ENCODE measurements at places on chromosomes 11 and 22.

DNA sequence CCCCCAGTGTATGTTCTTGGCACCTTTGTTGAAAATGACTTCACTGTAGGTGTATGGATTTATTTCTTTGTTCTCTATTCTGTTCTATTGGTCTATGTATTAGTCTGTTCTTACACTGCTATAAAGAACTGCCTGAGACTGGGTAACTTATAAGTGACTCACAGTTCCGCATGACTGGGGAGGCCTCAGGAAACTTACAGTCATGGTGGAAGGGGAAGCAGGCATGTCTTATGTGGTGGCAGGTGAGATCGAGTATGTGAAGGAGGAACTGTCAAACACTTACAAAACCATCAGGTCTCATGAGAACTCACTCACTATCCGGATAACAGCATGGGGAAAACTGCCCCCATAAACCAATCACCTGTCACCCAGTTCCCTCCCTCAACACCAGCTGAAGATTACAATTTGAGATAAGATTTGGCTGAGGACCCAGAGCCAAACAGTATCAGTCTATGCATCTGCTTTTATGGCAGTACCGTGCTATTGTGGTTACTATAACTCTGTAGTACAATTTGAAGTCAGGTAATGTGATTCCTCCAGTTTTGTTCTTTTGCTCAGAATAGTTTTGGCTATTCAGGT is 836.2 kb downstream of the DLG2 start:
- DNase-seq = no peak

- no peak for DNase-seq
These were observed 7.3 kb upstream of the SYT7 start for GRCh38 chr11:61587951-61588727.

DNA sequence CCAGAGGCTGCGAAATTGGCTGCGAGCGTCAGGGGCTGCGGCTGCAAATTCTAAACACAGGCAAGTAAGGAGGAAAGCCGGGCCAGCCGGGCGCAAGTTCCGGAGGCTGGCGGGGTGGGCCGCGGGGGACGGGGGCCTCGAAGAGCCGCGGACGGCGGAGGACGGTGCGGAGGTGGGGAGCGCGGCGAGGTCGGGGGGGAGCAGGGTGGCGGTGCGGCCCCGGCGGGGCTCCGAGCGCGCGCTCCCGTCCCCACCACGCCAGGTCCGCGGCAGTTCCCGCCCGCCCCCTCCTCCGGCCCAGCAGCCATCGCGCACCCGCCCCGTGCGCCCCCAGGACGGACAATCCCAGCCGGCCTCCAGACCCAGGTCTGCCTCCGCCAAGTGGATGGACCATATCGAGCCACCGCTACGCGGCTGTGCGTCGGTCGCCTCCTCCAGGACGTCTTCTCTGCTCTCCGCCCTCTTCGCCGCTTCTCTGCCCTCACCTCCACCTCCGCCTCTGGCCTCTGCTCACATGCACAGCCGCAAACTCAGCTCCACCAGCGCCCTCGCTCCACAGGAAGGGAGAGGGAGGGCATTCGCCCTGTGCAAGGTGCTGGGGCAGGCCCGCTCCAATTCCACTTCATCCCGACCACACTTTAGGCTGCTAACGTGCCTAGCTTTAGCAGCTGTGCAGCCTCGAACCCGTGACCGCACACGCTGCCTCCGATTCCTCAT is 7.2 kb downstream of the ELFN2 start:
- no peak for DNase-seq

DNA sequence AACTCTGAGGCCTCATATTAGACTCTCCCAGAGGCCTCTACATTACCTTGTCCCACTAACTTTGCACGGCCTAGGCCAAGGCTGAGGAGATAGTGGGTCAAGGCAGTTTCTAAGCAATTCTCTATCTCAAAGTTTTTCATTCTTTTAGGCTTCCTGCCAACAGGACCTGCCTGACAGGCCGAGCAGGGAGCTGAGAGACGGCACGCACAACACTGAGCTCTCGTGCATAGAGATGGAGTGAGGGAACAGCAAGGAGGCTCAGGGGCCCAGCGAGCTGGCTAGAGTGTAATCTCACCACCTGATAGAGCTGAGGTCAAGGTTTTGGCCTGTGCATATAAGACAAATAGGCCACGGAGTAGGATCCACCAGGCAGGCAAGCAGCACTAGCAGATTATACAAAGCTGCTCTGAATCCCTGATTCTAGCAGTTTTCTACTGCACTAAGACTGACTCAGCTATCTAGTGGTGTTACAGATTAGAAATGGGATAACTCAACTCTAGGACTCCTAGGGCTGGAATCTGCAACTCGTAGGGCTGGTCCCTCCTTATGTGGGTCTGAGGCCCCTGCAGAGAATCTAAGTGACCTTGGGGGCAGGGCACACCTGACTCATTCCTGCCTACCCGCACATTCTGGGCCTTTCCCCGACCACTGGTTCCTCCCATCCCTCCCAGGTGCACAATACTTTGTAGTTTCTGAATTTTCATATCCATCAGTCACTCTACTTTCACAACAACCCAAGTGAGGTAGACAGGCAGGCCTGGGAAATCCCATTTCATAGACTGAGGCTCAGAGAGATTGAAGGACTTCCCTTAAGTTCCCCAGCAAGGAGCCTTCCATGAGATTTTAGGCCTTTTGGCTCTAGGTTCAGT is 1.7 kb downstream of the CYB5R2 start:
- DNase-seq = no peak

DNA sequence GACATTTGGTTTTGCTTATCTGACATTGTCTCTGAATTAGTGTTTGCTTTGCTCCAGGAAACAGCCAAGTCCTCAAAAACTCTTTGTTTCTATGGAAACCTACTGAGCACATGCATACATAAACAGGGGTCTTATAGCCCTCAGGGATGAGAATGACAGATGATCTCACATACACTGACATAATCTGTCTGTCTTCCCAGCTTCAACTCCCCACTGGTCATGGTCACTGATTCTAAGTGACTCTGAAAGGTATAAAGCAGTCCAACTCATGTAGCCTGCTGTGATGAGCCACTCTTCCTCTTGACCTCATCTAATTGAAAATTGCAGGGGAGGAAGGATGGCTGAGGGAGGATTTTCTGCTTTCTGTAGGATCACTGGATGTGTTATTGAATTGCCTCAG is 12.6 kb downstream of the ZNF143 start:
- DNase-seq = no peak

Data from retinal pigment epithelial cell (primary cell).